Thoracic aorta (tissue), 2 donors: ENCODE measurements at places on chromosomes 5 and 9. TPM values are rescaled to one million over a fixed set of nuclear protein-coding genes. Genes with fewer than 3 reads are reported as not detected.

DNA sequence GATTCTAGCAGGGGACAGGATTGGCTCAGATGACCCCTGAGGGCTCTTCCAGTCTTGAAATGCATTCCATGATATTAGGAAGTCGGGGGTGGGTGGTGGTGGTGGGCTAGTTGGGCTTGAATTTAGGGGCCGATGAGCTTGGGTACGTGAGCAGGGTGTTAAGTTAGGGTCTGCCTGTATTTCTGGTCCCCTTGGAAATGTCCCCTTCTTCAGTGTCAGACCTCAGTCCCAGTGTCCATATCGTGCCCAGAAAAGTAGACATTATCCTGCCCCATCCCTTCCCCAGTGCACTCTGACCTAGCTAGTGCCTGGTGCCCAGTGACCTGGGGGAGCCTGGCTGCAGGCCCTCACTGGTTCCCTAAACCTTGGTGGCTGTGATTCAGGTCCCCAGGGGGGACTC is 2.9 kb upstream of the MYOZ3 start:
- no peak for DNase-seq
- peak overlapping the region; percentile 79 for H3K27ac ChIP-seq
- H3K36me3 ChIP-seq: peaks cover 5% of the 10 kb centered on the region
- H3K27me3 ChIP-seq: no peaks in the 10 kb centered on the region
- H3K4me3 ChIP-seq: no peak overlapping the region

- peak overlapping the region; percentile 66 for H3K27ac ChIP-seq
- DNase-seq: no peak
- H3K36me3 ChIP-seq: peaks cover 30% of the 10 kb centered on the region
- H3K4me1 ChIP-seq: peaks cover 22% of the 10 kb centered on the region
- H3K27me3 ChIP-seq: no peaks in the 10 kb centered on the region
These were observed 27.2 kb downstream of the TMOD1 start for GRCh38 chr9:97528529-97529230.

Gene CATSPER3
- not detected for total RNA-seq

GRCh38 chr9:78620303-78620702 is 323.4 kb downstream of the PSAT1 start:
- no peak for DNase-seq
- H3K27me3 ChIP-seq: no peaks in the 10 kb centered on the region
- no peaks in the 10 kb centered on the region for H3K4me1 ChIP-seq
- no peak overlapping the region for H3K27ac ChIP-seq
- no peak overlapping the region for H3K4me3 ChIP-seq
- H3K36me3 ChIP-seq: no peaks in the 10 kb centered on the region

Gene SPINK13
- total RNA-seq: not detected

DNA sequence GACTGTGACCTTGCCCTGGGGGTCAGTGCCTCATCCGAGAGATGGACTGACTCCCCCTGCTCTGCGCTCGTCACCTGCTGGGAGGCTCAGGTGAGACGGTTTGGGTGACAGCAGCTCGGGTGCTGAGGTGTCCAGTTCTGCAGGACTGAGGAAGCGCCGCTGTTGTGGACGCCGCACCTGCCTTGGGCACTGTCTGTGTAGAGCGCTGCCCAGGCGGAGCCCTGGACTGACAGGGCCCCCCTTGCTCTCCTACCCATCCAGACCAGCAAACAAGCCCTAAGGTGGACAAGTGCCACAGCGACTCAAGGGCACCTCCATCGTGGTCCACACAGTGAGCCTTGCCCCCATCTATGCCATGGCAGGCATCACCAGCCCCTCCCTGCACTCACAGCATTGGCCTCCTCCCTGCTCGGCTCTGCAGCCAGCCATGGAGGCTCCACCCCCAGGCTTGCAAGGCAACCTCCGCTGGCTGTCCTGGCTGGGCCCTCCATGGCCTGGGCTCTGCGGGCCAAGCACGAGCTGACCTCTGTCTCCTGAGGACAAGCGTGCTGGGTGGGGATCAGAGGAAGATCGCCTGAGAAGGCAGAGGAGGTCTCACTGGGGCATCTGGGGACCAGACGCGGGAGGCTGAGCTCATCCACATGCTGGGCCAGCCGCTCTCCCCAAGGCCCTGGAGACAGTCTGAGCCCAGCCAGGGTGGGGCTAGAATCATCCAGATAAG is 87.1 kb upstream of the COL5A1 start:
- H3K27me3 ChIP-seq: no peaks in the 10 kb centered on the region
- DNase-seq: no peak
- H3K36me3 ChIP-seq: no peaks in the 10 kb centered on the region
- H3K4me1 ChIP-seq: peaks cover 30% of the 10 kb centered on the region
